ENCODE measurements at places on chromosomes 3 and 15.

GRCh38 chr15:63388511-63388910 is 6.9 kb upstream of the CA12 start:
- DNase-seq, result no peak

DNA sequence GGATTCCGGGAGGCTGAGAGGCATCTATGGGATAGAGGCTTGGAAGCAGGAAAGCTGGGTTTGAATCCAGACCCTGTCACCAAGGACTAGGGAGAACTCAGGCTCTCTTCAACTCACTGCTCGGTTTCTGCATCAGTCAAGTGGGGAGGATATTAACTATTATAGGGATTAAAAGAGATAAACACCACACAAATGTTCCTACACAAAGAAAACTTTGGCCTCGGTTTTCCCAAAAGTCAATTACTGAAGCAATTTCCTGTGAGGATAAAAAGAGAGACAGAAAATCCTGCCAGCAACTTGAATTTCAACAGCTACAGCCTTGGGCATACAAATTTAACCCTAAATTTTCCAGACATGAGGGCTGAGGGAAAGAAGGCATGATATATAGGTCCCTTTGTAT is 36.0 kb downstream of the ITGB5 start:
- DNase-seq, result no peak

GRCh38 chr3:175193815-175194518 is 334.8 kb downstream of the NAALADL2 start:
- DNase-seq, result peak; percentile 34

DNA sequence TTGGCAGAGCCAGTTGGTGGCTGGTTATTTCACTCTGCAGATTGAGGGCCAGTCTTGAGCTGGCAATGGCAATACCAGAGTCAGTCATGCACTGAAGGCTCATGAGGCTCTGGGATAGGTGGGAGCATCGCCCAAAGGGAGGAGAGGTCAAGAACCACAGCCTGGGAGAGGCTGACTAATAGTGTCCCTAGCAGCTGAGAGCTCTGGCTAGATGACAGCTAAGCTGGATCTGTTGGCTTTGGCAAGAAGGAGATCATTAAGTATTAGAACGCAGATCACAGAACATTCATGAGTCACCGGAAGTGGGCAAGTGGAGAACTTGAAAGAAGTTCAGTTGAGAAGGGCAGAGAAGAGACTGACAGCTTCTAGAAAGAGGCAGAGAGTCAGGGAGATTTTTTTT is 521.1 kb downstream of the NR2F2 start:
- peak; percentile 42 for DNase-seq

DNA sequence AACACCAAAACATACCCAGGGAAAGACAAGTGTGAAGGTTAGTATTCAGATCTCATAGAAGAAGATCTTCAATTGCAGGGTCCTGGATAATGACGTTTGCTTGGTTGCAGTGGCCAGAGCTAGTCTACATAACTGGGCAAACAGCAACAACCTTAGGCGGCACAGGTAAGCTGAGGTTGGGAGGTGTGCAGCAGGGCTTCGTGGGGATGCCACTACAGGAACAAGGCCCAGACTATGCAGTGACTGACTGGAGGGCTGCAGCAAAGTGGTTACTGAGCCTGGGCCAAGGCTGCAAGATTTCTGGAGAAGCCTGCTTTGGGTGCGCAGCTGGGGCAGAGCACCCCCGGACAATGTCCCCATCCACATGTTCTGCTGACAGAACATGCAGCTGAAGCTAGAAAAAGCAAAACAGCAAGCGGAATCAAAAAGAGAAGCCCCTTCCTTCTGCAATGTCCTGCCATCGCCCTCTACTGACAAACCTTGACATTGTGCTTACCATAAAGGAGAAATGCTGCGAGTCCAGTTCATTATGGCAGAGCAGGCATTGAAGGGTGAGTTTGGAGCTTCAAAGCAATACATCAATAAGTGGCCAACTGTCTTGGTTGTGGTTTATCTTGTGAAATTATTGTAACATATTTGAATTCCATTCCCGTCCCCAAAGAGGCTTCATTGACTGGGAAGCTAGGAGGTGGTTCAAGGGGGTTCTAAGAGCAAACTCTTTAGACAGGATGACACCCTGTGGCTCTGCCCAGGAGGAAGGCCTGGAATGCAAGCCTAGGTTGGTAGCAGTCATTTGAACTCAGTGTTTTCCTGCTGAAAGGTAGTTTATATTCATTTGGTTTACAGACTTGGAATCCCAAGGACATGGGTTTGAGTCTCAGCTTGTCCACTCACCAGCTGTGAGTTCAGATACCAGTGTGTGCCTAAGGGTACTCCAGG is 217.0 kb downstream of the PDCD6IP start:
- DNase-seq, result no peak

- DNase-seq, result no peak
Measured at GRCh38 chr3:36649125-36649524, 115.2 kb downstream of the DCLK3 start.

DNA sequence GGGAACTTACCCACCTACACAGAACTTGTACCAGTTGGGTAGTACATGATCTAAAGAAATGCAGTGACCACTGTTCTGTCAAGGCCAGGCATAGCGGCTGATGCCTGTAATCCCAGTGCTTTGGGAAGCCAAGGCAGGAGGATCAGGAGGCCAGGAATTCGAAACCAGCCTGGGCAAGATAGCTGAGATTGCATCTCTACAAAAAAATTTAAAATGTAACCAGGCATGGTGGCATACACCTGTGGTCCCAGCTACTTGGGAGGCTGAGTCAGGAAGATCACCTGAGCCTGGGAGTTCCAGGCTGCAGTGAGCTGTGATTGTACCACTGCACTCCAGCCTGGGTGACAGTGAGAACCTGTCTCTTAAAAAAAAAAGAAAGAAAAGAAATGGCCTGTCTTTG is 321.0 kb downstream of the FEZF2 start:
- no peak for DNase-seq

GRCh38 chr3:126485176-126485897 is 9.6 kb upstream of the ZXDC start:
- DNase-seq, result no peak

DNA sequence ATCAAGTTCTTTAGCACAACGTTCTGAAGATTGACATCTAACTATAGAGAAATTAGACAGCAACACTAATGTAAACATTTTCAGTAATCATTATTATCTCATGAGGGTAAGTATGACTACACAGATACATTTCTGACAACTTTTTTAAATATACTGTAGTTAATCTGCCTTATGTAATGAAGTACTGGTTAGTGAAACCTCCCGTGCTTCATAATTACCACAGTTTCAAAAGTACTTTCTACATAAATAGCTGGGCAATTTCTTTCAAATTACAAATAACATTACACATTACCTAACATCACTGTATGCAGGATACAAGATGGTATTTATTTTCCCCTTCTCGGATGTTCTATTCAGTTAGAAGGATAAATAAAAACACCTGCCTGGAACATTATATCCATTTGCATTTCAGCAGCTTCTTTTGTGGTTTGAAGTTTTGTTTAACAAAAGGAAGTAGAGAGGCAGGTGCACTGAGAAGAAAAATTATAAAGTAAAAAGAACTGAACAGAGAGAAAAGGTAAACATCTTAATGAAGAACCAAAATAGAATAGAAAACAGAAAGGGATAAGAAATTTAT is 1241.5 kb upstream of the GBE1 start:
- DNase-seq, result no peak

- DNase-seq, result peak; percentile 64
Measured at GRCh38 chr3:136818191-136818768, 646 bp upstream of the SLC35G2 start.

GRCh38 chr3:183210341-183210740 is 42.7 kb upstream of the B3GNT5 start:
- no peak for DNase-seq

DNA sequence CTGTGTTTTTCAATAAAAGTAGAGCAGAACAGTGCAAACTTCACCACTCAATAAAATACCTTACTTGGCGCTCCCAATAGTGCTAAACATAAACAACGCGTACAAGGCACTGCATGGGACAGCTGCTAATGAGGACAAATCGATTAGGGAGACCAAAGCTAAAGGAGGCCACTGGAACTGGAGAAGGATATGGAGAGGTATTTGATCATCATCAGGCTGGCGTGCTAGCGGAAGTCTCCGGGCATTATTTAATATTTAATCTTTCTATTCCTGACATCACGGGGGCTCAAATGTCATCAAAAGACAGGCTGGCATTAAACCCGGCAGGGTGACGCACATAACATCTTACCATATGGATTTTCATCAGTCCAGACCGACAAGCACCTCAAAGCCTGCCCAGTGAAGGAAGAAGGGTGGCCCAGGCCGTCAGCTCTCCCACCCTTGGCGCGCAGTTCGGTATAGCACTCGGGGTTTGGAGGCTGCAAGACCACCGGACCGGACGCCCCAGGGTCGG is 604 bp downstream of the CCPG1 start:
- peak; percentile 42 for DNase-seq

DNA sequence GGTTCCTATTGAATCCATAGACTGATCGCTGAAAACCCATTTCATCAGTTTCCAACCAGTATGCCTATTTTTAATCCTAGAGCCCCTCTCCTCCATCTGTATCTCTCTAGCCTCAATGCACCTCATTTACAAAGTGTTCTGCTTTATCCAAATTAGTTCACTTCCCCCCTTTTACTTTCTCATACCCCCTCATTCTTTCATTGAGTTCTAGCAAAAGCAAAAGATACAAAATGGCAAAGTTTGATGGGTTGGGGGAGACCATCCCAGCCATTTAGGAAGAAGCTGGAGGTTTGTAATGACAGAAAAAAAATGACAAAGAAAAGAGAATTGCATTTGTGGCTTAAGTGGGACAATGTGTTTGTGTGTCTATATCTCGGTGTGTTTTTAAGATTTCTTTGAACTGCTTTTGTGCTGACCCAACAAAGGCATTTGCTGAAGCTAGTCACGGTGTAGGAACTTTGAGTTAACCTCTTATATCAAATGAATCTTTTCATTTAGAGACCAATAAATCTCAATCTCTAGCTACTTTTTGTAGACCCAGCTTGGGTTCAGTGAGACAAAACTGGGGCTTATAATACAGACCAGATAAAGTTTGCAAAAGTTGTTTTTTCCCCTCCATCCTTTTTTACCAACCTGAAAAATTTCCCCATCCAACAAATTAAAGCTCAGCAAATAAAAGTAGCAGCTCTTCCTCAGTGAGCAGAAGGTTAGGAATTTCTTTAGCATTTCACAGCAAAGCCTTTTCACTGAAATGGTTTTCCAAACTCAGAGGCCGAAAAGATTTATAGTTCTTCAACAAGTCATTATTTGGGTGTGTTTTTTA is 18.7 kb downstream of the NR2F2 start:
- peak; percentile 50 for DNase-seq

- no peak for DNase-seq
Measured at GRCh38 chr3:126360714-126361060, 3.5 kb upstream of the KLF15 start.

GRCh38 chr3:33419948-33420347 is 20.3 kb downstream of the UBP1 start:
- DNase-seq, result no peak

- DNase-seq, result no peak
Measured at GRCh38 chr3:180362081-180362480, 239.9 kb upstream of the TTC14 start.
